ENCODE measurements at places on chromosomes 2 and 18. TPM values are rescaled to one million over a fixed set of nuclear protein-coding genes. Genes with fewer than 3 reads are reported as not detected.

DNA sequence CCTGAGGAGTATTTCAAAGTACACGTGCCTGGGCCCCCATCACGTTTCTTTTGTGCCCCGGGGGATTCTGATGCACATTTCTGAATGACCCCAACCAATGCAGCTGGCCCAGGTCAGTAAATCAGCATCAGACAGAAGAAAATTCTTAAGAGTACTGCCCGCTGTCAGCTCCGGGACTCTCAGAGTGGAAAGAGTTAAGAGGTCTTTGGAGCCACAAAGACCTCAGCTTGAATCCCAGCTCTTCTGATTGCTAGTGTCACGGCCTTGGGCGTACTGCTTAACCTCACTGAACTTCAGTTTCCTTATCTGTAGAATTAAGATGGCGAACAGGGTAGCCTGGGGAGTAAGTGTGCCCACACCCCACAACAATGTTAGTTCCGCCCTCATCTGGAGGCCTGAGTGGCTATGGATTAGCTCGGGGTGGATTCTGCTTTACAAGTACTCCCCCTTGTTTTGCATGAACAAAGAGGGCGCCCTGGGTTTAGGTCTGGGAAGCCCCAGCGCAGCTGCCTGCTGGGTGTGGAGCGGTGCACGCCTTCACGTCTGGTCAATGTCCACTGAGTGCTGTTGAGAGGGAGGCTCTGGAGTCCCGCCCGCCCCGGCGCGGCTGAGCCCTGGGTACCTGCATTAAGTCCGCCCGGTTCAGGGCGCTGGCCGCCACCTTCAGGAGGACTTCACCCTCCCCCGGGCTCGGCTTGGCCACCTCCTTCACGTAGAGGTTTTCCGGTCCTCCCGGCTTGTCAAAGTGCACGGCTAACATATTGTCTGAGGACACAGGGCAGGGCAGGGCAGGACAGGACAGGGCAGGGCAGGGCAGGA lies 858 bp downstream of the TP53I3 start:
- H3K27ac ChIP-seq = peak overlapping the region; percentile 69
- H3K36me3 ChIP-seq = no peaks in the 10 kb centered on the region
- peak; percentile 87 for DNase-seq
- H3K4me1 ChIP-seq = peaks cover 12% of the 10 kb centered on the region
- peak overlapping the region; percentile 54 for H3K4me3 ChIP-seq

GRCh38 chr2:160317181-160318099 lies 117.4 kb upstream of the ITGB6 start:
- no peak overlapping the region for H3K27ac ChIP-seq
- H3K27me3 ChIP-seq = no peaks in the 10 kb centered on the region
- H3K4me1 ChIP-seq = peaks cover 2% of the 10 kb centered on the region
- H3K4me3 ChIP-seq = no peak overlapping the region

SH3BP4 gene
- 1.5 TPM for total RNA-seq

GRCh38 chr2:68764806-68765311 lies 30.2 kb downstream of the ARHGAP25 start:
- no peaks in the 10 kb centered on the region for H3K36me3 ChIP-seq
- peaks cover 83% of the 10 kb centered on the region for H3K4me1 ChIP-seq
- H3K27me3 ChIP-seq = no peaks in the 10 kb centered on the region
- peak overlapping the region; percentile 43 for H3K4me3 ChIP-seq

DNA sequence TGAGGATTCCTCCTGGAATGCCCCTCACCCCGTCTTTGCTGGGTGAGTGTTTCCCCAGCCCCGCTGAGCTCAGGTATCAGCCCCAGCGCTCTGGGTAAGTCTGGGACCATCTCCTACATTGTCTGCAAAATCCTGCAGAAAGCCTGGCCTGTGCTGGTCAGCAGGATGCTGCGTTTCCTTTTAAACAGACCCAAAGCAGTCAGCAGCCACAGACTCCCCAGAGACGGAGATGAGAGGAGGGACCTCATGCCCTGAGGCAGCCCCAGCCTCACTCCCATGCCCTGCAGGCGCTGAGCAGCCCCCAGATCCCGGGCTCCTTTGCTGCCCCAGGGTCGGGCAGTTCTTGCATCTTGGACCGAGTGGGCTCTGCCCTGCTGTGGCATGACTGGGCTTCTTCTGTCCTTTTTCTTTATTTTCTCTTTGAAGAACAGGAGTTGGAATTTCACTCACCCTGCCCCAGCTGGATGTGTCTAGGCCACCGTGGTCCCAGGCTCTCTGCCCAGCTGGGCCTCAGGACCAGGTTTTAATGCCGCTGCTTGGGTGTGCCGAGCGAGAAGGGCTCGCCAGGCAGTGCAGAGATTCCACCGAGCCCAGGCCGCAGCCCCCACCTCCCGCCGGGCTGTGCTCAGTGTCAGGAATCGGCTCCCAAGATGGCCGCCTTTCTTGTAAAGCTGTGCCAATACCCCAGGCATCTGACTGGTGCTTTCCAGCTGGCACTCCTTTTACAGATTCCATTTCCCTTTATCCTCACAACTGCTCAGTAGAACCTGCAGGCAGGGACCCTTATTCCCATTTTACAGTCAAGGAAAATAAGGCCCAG lies 43.6 kb downstream of the ODC1 start:
- no peak overlapping the region for H3K4me3 ChIP-seq
- no peak overlapping the region for H3K27ac ChIP-seq
- H3K4me1 ChIP-seq = peaks cover 53% of the 10 kb centered on the region
- H3K36me3 ChIP-seq = no peaks in the 10 kb centered on the region
- no peaks in the 10 kb centered on the region for H3K27me3 ChIP-seq
